Activated naive CD4-positive, alpha-beta T cell treated with anti-CD3 and anti-CD28 coated beads for 36 hours (primary cell): ENCODE measurements at places on chromosomes 3 and 15. TPM values are rescaled to one million over a fixed set of nuclear protein-coding genes. Genes with fewer than 3 reads are reported as not detected.

DNA sequence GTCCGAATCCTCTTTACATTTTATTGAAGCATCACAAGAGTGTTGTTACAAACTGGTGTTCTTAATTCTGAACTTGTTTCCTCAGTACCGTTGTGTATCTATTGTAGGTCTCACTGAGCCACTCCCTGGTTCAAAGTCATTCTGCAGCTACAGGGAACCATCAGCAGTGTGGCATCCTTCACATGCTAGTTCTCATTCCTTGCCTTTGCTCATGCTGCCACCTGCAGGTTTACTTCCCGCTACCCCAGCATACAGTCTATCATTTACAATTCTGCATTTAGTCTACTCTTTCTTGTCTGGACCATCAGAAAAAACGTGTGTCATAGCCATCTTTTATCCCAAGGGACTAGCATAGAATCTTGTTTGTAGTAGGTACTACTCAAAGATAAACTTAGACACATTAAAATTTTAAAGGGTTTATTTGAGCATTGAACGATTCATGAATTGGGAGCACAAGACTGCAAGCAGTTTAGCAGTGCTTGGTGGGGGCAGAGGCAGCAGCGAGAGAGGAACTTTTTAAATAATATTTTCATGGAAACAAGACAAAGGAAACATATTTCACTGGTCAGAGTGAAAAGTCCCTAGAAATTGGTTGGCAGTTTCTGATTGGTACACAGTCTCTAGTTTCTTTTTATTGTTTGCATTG is 402.1 kb downstream of the CADM2 start:
- peak; percentile 27 for DNase-seq

DNA sequence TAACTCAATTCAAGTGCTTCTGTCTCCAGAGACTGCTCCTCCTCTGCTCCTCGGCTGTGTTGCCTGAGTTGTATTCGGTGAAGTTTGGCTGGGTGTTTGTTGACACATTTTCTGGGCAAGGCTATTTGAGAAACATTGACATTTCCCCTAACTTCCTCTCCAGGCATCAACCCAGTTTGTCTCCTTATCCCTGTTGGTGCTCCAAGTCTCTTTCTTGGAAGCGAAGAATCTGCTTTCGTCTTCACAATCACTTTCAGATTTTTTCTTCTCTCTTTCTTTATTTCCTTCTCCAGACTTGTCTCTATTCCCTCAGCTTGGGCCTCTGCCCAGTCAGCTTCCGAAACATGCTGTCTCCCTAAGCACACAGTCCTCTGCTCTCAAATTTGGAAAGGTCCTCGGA is 84.7 kb downstream of the ETV5 start:
- no peak for DNase-seq

Gene CHRNA7
- total RNA-seq: not detected

GRCh38 chr3:125061170-125061569 is 5.4 kb upstream of the HEG1 start:
- DNase-seq: no peak

DNA sequence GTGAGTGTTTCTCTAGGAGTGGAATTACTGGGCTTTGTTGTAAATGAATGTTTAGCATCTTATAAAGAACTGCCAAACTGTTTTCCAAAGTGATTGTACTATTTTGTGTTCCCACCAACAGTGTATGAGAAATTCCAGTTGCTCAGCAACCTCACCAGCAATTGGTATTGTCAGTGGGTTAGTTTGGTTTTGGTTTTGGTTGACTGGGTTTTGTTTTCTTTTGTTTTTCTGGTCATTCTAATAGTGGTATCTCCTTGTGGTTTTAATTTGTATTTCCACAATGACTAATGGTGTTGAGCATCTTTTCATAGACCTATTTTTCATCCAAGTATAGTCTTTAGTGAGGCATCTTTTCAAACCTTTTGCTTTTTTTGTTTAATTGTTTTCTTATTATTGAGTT is 27.1 kb downstream of the FILIP1L start:
- no peak for DNase-seq

DNA sequence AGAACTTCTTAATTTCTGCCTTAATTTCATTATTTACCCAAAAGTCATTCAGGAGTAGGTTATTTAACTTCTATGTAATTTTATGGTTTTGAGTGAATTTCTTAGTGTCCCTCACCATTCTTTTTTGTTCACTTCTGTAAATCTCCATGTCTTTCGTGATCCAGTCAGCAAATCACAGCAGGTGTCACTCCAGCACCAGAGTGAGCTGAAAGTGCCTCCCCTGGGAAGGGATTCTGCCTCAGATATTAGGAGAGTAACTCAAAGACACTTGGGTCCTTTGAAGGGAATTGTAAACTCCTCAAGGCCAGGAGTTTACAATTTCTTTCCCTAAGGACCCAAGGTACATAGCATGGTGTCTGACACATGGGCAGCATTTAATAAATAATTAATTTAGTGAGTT is 207.6 kb upstream of the AZI2 start:
- DNase-seq: no peak

DNA sequence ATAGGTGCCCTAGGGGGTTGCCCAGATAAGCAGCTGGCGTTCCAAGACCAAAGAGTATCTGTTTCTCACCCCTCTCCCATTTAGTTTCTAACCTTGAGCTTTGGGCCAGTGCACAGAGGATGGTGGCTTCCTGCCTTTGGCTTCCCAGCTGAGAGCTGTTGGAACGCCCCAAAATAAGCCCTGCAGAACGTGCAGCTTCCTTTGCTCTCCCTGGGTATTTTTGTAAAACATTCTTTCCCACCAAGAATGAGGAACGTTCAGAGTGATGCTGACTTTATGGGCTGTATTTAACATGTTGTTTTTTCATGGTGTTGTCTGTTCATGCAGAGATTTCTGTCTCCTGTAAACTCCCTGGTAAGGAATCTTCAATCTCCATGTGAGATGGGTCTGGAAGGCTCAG is 63.8 kb downstream of the LPP start:
- no peak for DNase-seq

GRCh38 chr3:140088513-140088912 is 153.5 kb downstream of the CLSTN2 start:
- no peak for DNase-seq
